HAP-1 (cell line): ENCODE measurements at places on chromosomes 16 and 17.

DNA sequence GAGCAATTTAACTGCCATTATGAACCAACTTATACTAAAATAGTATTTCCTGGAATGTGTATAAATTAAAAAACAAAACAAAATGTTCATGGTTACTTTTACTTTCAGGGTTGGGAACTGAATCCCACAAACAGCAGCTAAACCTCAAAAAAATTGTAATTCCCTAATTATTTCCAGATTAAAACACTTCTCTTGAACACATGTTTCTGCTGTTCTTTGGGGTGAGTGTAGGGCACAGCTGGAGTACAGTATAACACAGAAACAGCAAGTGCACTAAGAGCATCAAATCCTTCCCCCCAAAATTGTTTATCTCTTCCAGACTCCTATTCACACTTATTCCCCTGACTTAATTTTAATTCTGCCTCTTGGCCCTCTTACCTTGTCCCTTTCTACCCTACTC, 56.4 kb downstream of the KANSL1 start:
- no peak for DNase-seq

GRCh38 chr16:22692034-22692433, 121.9 kb upstream of the HS3ST2 start:
- no peak for DNase-seq

GRCh38 chr17:78526231-78527025, 50.8 kb downstream of the DNAH17 start:
- DNase-seq = no peak

DNA sequence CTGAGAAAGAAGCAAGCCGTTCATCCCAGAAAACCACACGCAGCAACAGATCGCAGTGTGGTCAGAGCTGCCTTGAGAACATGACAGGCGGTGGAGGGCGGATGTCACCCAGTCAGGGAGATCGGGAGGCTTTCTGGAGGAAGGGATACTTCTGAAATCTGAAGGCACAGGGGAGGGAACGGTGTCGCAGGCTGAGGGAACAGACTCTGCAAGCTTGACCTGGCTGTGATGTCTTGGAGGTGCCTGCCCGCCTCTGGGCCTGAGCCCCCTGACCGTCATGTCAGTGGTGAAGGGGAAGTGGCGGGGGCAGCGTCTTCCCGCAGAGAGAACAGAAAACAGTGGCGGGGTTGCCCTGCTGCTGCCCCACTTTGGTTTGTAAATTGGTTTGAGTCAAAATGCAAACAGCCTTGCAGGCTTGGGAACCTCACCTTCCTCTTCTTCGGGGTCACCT, 8.1 kb upstream of the ATP2A3 start:
- DNase-seq = no peak

GRCh38 chr17:39238311-39238972, 12.7 kb upstream of the STAC2 start:
- no peak for DNase-seq

GRCh38 chr17:50820651-50821050, 14.7 kb upstream of the WFIKKN2 start:
- DNase-seq = no peak

DNA sequence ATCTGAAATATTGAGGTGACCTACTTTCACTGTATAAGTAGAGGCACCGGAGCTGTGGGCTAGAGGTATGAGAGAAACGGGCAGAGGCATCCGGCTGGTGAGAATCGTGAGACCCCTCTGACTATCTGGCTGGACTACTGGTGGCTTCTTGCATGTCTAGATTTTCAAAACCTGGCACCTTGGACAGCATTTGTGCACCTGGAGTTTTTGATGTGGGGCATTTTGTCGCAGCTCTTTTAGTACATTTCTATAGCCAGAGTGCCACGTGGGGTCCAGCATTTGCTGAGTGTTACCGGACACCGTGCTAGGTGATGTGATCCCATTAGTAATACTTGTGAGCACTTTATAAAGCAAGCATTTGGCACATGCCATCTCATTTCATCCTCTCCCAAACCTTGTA, 32.6 kb upstream of the SHISA9 start:
- no peak for DNase-seq

GRCh38 chr16:85880861-85881260, 18.1 kb upstream of the IRF8 start:
- no peak for DNase-seq

GRCh38 chr16:14366974-14367707, 262.9 kb downstream of the PARN start:
- DNase-seq = no peak

GRCh38 chr16:47734081-47734857, 273.1 kb downstream of the PHKB start:
- peak; percentile 13 for DNase-seq

DNA sequence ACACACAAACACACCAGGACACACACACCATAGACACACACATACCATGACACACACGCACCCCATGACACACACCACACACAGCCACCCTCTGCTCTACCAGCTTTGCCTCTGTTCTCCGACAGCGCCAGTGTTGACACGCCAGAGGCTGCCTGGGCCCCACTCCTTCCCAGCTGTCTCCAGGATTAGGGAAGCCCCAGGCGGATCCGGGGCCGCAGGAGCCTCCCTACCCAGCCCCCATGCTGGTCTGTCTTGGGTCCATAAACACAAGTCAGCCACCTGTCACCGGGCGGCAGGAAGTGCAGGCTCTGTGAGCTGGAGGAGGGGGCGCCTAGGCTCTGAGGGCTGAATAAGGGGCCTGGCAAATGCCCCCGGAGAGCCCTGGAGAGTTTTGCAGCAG, 10.5 kb downstream of the TBC1D16 start:
- no peak for DNase-seq
